ENCODE measurements at places on chromosomes 11 and 22.

DNA sequence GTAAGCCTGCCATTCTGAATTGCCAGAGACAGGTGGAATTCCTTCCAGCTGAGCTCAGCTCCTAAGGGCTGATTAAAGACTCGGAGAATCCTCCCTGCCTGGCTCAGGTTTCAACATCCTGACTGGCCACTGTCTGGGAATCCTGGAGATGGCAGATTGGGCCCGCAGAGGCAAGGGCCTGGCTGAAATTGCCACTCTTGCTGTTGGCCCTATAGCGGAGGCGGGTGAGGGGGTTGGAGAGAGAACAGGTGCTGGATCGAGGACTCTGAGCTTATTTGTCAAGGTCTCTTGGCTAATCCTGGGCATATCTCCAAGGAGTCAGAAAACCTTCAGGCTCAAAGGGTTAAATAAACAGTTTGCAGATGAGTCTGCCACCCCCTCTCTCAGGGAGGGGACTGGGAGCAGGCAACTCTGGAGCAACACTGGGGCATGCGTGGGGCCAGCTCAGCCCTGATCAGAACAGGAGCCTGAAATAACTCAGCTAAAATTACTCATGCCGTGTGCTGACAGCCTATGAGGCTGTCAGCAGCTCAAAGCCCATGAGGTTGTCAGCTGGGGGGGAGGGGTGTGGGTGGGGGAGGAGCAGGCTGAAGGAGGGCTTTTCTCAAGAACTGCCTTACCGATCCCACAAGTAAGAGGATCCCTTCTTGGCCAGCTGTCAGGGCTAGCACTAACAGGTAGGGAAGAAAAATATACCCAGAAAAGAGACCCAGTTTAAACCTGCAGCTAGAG is 14.7 kb upstream of the MFRP start:
- DNase-seq: peak; percentile 47

- DNase-seq: no peak
Observed at GRCh38 chr11:68327586-68328370, 15.4 kb downstream of the LRP5 start.

DNA sequence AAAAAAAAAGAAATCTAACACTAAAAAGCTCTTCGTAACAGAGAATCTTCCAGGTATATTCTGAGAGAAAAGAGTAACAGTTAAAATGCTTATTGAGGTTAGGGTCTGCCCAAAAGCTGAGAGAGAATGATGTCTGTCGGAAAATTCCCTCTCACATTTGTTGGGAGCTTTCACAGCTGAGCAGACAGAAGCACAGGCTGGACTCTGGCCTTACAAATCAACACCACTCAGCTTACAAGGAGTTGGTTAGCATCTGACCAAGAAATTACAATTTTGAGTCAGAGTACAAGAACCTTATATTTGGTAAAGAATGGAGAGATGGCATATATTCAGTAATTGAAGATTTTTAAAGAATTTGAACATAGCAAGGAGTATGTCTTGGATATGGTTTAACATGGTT is 1561.0 kb upstream of the RAG2 start:
- no peak for DNase-seq

DNA sequence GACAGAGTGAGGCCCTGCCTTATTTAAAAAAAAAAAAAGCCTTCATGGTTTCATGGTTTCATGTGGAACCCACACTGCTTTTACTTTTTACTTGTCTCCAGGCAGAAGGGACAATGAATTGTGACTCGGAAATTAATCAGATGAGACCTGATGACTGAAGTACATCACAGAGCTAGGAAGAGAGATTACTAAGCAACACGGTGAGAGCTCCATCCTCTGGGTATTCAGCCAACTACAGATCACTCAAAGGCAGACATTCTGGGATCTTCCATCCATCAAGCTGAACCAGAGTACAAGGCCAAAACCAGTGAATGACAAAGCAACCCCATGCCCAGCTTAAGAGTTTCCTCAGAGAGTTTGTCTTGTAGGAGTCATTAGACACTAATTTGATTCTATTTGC is 433.2 kb downstream of the SOX6 start:
- DNase-seq: no peak

- no peak for DNase-seq
Observed at GRCh38 chr11:30423886-30424285, 101.0 kb downstream of the ARL14EP start.

- no peak for DNase-seq
Observed at GRCh38 chr11:11454671-11455223, 101.7 kb upstream of the CSNK2A3 start.

DNA sequence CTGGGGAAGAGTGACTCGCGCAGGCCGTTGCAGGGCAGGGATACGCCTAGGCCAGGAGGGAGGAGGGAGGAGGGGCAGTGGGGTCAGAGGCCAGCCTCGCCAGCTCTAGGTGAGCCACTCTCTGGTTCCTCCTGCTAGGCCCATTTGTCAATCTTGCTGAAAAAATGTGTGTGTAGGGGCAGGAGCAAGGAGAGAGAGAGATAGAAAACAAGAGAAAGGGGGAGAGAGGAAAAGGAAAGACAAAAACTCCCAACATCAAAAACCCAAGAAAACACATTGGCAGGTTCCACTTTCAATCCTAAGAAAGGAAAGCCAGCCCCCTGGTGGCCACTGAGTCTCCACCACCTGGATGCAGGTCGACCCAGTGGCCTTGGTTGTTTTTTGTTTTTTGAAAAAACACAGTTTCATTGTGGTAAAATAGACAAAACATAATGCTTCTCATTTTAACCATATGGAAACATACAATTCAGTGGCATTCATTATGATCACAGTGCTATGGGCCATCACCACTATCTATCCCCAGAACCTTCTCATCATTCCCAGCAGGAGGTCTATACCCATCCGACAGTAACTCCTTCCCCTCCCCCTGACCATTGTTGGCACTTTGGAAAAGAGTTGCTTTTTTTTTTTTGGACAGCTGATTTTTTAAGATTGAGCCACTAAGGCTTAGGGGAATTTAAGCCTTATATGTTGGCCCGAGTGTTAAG is 10.9 kb downstream of the OMP start:
- DNase-seq: peak; percentile 53

GRCh38 chr11:93515441-93516025 is 27.7 kb downstream of the SMCO4 start:
- DNase-seq: no peak

- DNase-seq: peak; percentile 68
Observed at GRCh38 chr22:31272522-31273446, 19.5 kb downstream of the PIK3IP1 start.

DNA sequence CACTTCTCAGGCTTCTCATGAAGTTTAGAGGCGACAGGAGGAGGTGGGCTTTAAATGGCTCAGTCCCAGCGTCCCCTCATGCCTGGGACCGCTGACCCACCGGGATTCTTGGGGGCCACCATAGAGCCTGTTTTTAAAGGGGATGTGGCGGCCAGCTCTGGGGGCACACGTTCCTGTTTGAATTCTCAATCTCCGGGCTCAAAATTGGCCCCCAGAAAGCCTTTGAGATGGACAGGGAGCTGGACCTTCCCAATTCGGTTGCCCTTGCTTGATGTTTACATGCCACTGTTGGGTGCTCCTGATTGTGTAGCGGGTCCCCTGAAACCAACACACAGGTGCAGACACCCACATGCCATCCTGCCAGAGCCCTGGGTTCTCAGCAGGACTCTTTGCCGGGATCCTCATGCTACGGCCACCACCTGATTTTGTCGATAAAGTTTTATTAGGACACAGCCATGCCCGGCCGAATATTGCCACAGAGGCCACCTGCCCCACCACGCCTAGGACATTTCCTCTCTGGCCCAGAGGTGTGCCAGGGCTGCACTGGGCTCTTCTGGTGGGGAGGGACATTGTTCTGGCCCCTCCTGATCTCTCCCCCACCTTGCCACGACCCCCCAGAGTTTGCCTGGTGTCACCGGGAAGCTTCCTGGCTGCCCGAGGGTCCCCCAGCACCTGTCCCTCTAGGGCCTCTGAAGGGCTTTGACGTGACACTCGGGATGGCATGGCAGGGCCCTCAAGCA is 71.6 kb downstream of the KCNQ1 start:
- DNase-seq: no peak

GRCh38 chr22:27650572-27650971 is 151.0 kb downstream of the MN1 start:
- DNase-seq: no peak

GRCh38 chr11:5690216-5690615 is 626 bp downstream of the TRIM22 start:
- DNase-seq: no peak

DNA sequence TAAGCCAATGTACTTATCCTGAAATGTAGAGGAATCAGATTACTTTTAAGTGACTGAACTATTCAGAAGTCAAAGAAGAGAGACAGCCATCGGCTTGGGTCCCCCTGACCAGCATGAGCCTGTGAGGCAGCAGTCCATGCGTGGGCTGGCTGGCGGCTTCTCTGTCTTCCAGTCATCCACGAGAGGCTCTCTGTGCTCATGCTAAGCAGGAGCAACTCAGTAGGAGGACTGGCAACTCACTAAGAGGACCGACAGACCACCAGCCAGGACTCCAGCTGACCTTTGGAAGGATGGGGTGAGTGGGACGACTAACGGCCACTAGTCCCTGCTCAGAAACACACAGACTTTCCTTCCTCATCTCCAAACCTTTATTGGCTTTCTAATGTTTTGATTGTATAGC is 43.6 kb downstream of the ARFGAP3 start:
- DNase-seq: no peak

GRCh38 chr22:44975427-44976262 is 34.2 kb downstream of the PHF21B start:
- DNase-seq: peak; percentile 92

GRCh38 chr11:121091492-121092152 is 9.4 kb upstream of the TECTA start:
- no peak for DNase-seq

GRCh38 chr11:102473543-102473942 is 21.0 kb upstream of the TMEM123 start:
- DNase-seq: no peak

GRCh38 chr11:132886335-132886734 is 646.0 kb downstream of the OPCML start:
- DNase-seq: no peak

DNA sequence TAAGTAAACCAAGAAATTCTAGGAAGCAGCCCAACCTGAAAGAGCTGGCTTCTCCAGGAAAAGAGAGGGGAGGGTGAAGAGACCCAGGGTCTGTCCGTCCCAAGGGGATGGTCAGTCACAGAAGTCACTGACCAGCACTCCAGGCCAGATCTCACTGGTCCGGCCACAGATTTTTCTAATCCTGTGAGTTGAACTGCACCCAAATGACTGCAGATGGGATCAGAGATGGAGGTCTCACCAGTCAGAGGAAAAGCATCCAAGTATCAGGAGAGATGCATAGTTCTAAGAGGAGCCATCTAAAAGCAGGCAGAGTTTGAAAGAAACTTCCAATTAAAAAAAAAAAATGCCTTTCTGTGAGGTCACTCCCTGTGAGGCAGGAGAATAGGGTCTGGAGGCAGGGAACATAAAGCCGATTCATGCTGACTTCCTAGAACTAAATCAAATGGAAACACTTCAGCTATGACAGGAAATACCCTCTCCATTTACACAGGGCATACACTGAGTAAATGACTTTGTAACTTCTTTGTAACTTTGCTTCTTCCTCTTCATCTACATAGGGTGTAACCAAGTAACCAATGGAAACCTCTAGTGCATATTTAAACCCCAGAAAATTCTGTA is 144.5 kb downstream of the CCDC34 start:
- no peak for DNase-seq

DNA sequence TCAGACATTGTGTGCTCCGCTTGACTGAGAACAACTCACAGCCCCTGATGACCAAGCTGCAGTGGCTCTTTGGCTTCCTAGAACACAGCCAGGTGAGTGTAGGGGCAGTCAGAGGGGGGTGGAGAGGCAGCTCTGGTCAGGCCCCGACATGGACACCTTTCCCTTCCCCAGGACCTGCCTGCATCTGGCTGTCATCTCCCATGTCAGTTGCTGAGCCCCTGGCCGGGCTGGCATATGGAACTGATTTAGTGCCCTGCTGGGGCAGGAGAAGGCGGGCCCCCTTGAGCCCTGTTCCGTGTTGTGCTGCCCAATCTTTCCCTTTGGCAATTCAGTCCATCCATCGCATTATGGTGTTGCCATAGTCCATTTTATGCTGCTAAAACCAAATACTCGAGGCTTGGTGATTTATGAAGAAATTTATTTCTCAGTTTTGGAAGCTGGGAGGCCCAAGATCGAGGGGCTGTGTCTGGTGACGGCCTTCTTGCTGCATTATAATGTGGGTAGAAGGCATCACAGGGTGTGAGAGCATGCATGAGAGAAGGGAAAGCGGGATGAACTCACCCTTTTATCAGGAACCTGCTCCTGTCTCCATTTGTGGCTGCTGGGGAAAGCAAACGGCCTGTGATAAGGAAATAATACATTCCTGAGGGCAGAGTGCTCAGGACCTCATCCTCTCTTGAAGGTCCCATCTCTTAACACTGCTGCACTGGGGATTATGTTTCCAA is 19.0 kb downstream of the USP35 start:
- DNase-seq: no peak

GRCh38 chr11:45169310-45170072 is 23.1 kb downstream of the PRDM11 start:
- no peak for DNase-seq

DNA sequence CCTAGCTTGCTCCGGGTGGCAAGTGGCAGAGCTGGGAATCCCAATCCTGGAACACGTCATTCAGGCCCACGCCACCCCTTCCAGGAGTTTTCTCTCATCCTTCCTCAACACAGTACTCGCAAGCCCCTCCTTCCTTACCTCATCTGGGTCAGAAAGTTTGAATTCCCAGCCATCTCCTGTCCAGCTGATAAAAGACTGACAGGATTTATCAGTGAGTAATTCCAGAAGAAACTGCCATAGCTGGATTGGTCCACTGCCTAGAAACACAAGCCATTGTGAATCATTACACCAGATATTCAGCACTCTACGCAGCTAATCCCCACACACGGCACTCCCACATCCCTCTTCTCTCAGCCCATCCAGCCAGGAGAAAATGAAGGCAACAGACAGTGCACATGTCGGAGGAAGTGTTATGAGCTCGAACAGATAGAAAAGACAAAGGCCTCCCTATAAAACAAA is 124.0 kb downstream of the ETS1 start:
- DNase-seq: no peak

- no peak for DNase-seq
Observed at GRCh38 chr11:69878927-69879728, 59.9 kb upstream of the FGF3 start.

- no peak for DNase-seq
Observed at GRCh38 chr11:65866509-65867283, 5.9 kb downstream of the EFEMP2 start.

GRCh38 chr22:18087350-18087855 is 9.6 kb downstream of the PEX26 start:
- DNase-seq: no peak

DNA sequence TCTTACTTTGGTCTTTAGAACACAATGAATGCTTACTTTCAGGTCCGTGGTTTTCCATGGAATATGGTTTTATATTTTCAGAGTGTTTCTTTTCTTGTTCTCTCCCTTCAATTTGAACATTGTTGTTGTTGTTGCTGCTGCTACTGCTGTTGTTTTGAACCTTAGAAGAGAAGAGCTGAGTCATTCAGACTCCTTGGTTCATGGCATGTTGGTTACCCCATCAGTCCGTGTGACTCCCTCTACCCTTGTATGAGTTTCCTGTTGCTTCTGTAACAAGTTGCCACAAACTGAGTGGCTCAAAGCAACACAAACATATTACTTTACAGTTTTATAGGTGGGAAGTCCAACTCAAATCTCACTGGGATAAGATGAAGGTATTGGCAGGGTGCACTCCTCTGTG is 511.0 kb downstream of the INSC start:
- no peak for DNase-seq

- no peak for DNase-seq
Observed at GRCh38 chr11:1623716-1624115, 1.8 kb upstream of the KRTAP5-4 start.

- DNase-seq: no peak
Observed at GRCh38 chr11:132639986-132640385, 892.3 kb downstream of the OPCML start.

- no peak for DNase-seq
Observed at GRCh38 chr22:49955581-49956417, 4.8 kb upstream of the PIM3 start.

All from GM10248 (cell line).